ENCODE measurements at places on chromosomes 7 and 10.

DNA sequence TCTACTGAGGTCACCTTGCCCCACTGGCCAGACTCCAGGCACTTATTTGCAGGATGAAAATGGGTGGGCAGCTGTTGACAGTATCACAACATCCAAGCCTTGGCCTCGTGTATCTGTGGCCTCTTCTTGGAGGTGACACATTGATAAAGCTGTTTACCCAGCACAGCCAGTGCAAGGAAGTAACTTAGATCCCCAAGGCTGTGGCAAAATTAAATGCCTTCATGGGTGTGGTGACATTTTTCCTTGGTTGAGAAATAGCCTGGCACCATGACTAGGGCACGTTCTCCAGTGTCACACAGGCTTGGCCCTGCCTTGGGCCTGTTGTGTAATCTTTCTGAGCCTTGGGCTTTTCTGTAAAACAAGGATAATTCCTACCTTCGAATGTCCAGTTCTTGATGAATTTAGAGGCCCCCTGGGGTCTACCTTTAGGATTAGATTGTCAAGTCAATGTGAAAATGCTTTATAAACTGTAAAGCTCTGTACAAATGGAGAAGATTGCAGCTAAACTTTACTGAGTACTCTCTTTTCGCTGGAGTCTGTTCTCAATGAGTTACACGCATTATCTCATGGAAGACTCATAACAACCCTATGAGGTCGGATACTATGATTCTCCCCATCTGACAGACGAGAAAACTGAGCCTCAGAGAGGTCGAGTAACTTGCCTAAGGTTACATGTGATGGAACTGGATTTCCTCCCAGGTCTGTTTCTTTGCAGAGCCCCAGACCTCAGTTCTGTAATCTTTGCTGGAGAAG lies 46.7 kb upstream of the LOXL4 start:
- peaks cover 2% of the 10 kb centered on the region for H3K4me1 ChIP-seq
- no peak overlapping the region for H3K27ac ChIP-seq
- H3K36me3 ChIP-seq, result no peaks in the 10 kb centered on the region
- no peak overlapping the region for H3K4me3 ChIP-seq
- peaks cover 51% of the 10 kb centered on the region for H3K27me3 ChIP-seq

- no peak overlapping the region for H3K27ac ChIP-seq
- no peaks in the 10 kb centered on the region for H3K4me1 ChIP-seq
- no peaks in the 10 kb centered on the region for H3K27me3 ChIP-seq
- H3K36me3 ChIP-seq, result no peaks in the 10 kb centered on the region
These were observed 18.6 kb downstream of the CACNB2 start for GRCh38 chr10:18158773-18159265.

DNA sequence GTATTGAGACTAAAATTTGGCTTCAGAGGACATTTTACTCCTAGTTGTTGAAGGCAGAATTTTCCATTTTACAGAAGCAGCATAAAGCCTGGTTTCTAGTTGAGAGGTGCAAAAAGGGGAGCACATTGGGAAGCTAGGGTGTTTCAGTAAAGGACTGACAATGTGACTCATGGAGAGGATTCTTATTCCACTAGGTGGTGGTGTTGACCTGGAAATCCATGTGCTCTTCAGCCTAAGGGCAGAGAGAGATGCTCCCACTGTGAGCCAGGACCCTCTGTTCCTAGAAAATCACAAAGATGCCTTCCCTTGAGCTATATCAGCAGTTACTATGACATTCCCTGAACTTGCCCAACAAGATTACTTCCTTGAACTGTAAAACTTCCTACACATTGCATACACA lies 687.8 kb downstream of the IPMK start:
- H3K4me1 ChIP-seq, result no peaks in the 10 kb centered on the region
- no peak overlapping the region for H3K27ac ChIP-seq
- H3K36me3 ChIP-seq, result no peaks in the 10 kb centered on the region
- H3K4me3 ChIP-seq, result no peak overlapping the region

DNA sequence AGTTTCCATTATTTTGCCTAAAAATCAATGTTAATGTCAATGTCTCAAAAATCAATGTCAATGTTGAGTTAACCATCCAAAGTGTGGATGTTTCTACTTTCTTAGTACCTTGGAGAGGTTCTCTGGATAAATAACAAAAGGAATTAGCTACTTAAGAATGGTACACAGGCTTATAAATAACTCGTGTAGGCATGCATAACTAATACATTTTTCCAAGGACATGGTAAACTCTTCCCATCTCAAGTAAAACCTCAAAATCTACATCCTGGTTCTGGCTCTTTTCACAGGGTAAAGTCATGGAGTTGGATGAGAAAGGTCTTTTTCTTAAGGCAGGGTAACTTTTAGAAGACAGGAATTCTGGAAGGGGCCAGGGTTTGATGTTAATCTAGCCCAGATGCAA lies 59.9 kb downstream of the CAV1 start:
- H3K27me3 ChIP-seq, result no peaks in the 10 kb centered on the region
- DNase-seq, result no peak

DNA sequence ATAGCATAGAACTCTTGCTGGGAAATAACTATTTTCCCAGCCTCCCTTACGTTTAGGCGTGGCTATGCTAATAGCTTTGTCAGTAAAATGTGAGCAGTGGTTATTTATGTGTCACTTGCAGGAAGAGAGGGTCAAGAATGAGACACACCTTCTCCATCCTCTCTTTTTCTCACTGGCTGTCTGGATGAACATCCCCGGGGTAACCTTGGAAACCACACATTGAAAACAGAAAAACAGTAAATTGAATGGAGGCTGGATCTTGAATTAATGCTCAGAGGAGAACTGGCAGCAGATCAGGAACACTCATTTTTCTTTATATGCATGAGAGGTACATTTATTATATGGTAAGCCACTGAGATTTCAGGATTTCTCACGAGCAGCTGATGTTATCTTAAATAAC lies 127.6 kb downstream of the DNAJB9 start:
- peaks cover 27% of the 10 kb centered on the region for H3K27me3 ChIP-seq
- DNase-seq, result no peak
- no peak overlapping the region for H3K27ac ChIP-seq

DNA sequence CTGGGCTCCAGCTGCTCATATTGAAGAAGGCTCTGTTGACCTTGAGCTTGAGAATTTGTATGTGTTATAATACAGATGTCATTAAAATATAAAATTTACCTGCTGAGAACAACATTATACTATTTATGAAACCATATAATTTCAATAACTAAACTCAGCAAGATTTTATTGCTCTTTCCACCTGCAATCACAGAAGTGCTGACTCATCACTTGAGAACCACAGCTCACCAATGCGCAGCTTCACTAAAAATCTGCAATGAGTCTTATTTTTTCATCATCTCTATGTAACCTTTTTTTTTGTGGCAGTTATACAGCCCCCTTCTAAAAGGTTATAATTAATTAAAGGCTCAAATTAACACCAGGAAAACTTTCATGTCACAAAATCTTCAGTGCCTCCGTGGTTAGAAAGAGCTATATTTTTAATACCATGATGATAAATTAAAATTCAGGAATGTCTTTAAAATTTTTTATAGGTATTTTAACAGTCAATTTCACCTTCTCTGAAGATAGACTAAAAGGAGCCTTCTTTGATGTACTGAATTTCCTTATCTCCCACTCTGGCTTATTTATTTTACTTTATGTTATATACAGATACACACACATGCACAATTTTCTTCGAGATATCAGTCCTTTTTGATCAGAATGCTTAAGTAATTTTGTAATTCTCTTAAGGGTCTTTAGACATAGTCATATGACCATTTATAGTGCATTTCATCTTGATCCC lies 102.7 kb downstream of the EVX1 start:
- DNase-seq, result no peak
- H3K27ac ChIP-seq, result no peak overlapping the region
- H3K4me3 ChIP-seq, result no peak overlapping the region

DNA sequence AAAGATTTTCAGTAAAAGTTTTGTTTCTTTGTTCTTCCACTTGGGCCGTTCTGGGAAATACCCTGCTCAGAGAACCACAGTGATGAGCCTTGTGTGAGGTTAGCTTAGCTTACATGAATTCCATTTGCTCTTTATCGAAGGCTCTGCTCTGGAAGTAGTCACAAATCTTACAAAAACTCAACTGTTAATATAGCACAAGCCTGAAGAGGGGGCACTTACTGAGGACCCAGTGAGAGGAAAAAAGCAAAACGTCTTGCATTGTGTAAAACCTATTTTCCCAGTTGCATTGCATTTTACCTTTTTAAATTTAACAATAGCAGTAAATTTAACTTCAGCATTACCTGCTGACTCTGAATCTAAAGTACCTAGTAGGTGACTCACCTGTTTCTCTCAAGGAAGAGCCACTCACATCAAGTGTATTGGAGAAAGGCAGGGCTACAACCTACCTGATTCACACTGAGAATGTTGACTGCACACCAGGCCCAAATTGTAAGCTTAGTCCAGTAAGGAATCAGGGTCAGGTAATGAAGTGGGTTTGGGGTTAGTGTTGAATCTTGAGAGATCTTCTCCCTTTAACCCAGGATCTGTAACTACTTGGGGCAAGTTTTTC lies 42.3 kb downstream of the PPP1R17 start:
- H3K27me3 ChIP-seq, result no peaks in the 10 kb centered on the region
- no peak overlapping the region for H3K4me3 ChIP-seq
- no peak overlapping the region for H3K27ac ChIP-seq
- no peaks in the 10 kb centered on the region for H3K4me1 ChIP-seq
- no peak for DNase-seq

DNA sequence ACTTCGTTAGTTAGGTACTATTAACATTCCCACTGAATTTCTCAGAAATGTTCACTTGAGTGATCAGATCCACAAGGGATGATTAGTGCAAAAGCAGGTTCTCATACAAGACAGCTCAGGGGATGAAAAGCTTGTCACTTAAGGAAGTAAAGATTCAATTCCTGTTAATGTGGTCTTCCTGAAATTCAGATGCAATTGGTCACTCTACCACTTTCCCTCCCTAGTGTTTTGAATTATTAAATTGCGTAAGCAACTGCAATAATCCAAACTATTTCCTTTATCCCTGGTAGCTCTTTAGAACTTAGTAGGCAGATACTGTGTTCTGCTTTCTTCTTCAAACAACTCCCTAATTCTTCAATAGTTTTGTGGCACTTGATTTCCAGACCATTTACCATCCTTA lies 121.4 kb downstream of the MAGI2 start:
- no peaks in the 10 kb centered on the region for H3K36me3 ChIP-seq
- no peaks in the 10 kb centered on the region for H3K27me3 ChIP-seq
- no peak overlapping the region for H3K27ac ChIP-seq
- H3K4me3 ChIP-seq, result no peak overlapping the region

- no peak overlapping the region for H3K4me3 ChIP-seq
- H3K36me3 ChIP-seq, result no peaks in the 10 kb centered on the region
- no peak for DNase-seq
- H3K27me3 ChIP-seq, result no peaks in the 10 kb centered on the region
- H3K4me1 ChIP-seq, result peaks cover 18% of the 10 kb centered on the region
These were observed 353.2 kb upstream of the KLF6 start for GRCh38 chr10:4138146-4138721.

DNA sequence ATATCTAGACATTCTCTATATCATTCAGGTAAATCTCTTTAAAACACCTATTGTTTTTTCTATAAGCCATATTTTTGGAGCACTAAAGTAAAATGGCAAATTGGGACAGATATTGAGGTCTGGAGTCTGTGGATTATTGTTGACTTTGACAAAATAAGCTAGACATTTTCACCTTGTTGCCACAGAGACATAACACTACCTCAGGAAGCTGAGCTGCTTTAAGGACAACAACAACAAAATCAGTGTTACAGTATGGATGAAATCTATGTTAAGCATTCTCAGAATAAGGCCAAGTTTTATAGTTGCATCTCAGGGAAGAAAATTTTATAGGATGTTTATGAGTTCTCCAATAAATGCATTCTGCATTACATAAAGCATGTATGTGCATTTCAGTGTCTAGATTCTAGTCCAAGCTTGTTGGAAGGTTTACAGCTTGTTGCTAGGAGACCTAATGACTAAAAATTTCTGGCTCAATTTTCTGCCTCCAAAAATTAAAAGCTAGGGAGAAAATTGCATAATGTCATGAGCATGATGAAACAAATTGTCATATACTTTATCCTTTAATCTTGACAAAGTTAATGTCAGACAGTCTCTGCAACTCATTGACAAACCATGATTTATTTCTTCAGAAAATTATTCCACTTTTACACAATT lies 18.3 kb downstream of the LIPM start:
- peaks cover 3% of the 10 kb centered on the region for H3K36me3 ChIP-seq
- H3K4me1 ChIP-seq, result peaks cover 37% of the 10 kb centered on the region
- peak overlapping the region; percentile 12 for H3K27ac ChIP-seq

DNA sequence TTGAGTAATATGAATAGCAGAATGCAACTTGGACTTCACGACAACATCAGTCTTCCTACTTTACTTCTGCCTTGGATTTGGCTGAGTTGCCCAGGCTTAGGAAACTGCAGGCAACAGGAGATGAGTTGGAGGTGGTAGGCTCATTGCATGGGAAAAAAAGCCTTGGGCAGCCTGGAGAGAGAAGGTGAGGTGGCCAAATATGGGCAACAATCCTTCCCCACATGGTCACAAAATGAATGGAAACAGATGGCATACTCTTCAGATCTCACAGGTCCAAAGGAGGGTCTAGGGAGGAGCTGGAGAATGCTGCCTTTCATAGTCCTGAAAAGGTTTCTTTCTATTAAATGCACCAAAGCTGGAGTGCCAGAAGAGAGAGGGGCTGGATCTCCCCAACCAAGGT lies 128.6 kb upstream of the AOAH start:
- no peak for DNase-seq
- peaks cover 19% of the 10 kb centered on the region for H3K4me1 ChIP-seq
- H3K27ac ChIP-seq, result peak overlapping the region; percentile 48
- H3K27me3 ChIP-seq, result no peaks in the 10 kb centered on the region

DNA sequence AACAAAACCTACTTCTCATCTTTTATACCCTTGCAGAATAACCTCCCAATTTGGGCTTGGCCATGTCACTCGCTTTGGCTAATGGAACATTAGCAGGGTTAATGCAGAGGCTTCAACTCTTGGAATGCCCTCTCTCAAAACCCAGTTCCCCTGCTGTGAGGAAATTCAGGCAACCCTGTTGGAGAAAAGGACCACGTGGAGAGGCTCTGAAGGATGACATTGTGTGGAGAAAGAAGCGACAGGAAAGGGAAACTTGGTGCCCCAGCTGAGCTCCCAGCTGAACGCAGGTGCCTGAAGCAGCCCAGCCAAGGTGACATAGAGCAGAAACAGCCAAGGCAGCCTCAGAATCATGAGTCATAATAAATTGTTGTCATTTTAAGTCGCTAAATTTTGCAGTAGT lies 214.2 kb upstream of the GHITM start:
- no peaks in the 10 kb centered on the region for H3K36me3 ChIP-seq
- no peak overlapping the region for H3K27ac ChIP-seq
- H3K4me1 ChIP-seq, result no peaks in the 10 kb centered on the region
- peaks cover 50% of the 10 kb centered on the region for H3K27me3 ChIP-seq
- no peak for DNase-seq
- no peak overlapping the region for H3K4me3 ChIP-seq

DNA sequence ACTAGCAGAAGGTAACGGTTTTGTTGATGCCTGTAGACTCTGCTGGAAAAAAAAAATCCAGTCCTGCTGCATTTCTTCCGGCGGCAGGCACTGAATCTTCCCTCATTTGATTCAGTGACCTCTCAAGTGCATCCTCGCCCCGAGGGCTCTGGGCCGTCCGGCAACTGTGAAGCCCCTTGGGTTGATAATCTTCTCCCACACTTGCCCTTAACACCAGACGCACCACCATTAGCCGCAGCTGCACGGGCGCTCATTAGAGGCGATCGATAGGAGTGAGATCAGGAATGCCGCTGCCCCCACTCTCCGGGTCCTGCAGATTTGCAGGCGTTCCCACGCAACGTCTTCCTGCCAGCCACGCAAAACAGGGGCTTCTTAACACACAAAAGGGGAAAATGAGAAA lies 200.0 kb upstream of the MKI67 start:
- no peak overlapping the region for H3K27ac ChIP-seq
- peaks cover 74% of the 10 kb centered on the region for H3K27me3 ChIP-seq
- no peaks in the 10 kb centered on the region for H3K4me1 ChIP-seq
- no peaks in the 10 kb centered on the region for H3K36me3 ChIP-seq
- DNase-seq, result no peak

Measured in central memory CD8-positive, alpha-beta T cell (primary cell).